ENCODE measurements at places on chromosomes 1 and 21.

DNA sequence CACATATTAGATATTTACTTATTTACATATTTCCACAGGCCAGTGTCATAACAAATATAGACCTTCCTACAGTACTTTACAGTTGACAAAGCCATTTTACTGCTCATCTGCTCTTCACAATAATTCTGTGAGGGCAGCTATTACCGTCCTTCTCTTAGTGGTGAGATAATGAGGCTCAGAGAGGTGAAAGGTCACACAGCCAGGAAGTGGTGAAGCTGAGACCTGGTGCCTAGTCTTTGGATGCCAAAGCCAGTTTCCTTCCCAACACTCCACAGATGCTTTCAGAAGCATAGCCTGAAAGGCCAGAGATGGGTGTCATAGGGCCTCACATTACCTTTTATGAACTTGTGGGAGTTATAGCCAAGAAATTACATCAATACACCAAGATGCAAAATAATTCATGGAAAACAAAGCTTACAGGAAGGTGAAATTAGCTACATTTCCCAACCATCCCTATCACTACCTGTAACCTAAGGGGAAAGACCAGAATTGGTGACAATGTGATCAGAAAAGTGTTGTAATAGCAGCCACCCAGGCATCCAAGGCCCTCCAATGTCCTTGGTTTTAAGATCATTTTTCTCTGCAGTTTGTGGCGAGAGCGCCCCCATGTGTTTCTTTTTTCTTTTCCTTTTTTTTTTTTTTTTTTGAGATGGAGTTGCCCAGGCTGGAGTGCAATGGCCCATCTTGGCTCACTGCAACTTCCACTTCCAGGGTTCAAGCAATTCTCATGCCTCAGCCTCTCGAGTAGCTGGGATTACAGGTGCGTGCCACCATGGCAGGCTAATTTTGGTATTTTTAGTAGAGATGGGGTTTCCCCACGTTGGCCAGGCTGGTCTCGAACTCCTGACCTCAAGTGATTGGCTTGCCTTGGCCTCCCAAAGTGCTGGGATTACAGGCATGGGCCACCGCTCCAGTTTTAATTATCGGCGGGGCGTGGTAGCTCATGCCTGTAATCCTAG lies 26.5 kb upstream of the RPL11 start:
- H3K27ac ChIP-seq, result no peak overlapping the region
- no peaks in the 10 kb centered on the region for H3K27me3 ChIP-seq
- H3K4me1 ChIP-seq, result no peaks in the 10 kb centered on the region
- no peaks in the 10 kb centered on the region for H3K36me3 ChIP-seq
- no peak overlapping the region for H3K4me3 ChIP-seq

DNA sequence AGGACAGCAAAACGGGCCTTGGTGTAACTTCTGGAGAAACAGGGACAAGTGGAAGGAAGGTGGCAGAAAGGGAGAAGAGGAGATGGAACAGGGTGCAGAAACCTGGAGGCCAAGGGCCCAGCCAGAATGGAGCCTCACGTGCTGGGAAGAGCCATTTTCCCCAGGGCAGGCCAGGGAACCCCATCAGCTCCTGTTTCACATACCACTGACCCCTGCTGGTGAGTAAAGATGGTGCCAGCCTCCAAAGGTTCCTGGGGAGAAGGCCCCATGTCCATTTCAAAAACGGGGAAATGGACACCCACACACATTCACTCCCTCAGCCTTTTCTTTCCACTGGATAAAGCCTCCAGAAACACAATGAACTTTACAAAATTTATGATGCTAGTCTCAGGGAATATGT lies 57.6 kb upstream of the JUN start:
- H3K27me3 ChIP-seq, result no peaks in the 10 kb centered on the region
- no peaks in the 10 kb centered on the region for H3K4me1 ChIP-seq
- H3K4me3 ChIP-seq, result no peak overlapping the region
- no peak overlapping the region for H3K27ac ChIP-seq
- no peaks in the 10 kb centered on the region for H3K36me3 ChIP-seq

DNA sequence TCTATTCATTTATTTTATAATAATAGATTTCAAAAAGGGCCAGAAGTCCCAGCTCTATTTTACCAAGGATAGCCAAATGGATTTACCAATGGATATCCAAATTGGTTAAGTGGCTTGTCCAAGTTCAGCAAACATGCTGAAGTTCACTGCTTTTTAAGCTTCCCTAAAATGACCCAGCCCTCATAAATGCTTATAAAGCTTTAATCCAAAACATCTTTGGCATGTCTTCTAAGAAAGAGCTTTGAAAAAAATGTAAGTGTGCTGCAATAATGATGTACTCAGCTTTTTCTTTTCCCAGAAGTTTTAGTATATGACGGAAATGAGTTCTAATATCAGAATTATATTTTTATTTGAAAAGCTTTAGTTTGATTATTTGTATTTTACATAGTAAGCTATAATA lies 451.5 kb upstream of the ADAMTS5 start:
- no peaks in the 10 kb centered on the region for H3K36me3 ChIP-seq
- no peaks in the 10 kb centered on the region for H3K27me3 ChIP-seq
- no peak for DNase-seq
- no peaks in the 10 kb centered on the region for H3K4me1 ChIP-seq
- no peak overlapping the region for H3K4me3 ChIP-seq

DNA sequence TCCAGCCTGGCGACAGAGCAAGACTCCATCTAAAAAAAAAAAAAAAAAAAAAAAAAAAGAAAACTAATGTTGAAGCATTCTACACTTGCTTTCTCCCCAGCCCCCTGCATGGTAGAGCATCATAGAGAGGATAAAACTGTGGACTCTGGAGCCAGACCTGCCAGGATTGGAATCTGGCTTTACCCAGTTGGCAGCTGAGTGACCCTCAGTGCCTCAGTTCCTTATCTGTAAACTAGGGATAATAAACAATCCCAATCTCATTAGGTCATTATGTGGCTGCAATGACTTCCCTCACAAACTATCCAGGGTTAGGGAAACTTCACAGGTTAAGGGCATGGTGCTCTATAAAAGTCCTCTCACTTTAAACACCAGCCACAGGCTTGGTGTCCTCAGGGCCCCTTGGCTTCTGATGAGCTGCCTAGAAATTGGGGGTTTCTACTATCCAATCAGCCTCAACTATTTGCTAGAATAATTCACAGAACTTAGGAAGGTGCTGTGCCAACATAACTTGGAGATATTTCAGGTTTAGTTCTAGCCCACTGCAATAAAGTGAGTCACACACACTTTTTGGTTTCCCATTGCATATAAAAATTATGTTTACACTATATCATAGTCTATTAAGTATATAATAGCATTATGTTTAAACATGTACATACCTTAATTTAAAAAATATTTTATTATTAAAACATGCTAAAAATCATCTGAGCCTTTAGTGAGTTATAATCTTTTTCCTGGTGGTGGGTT lies 180.5 kb upstream of the B3GALT2 start:
- no peaks in the 10 kb centered on the region for H3K27me3 ChIP-seq
- no peak for DNase-seq
- H3K27ac ChIP-seq, result no peak overlapping the region
- no peaks in the 10 kb centered on the region for H3K4me1 ChIP-seq

GRCh38 chr1:67140460-67140859 lies 5.7 kb upstream of the C1orf141 start:
- H3K4me1 ChIP-seq, result peaks cover 26% of the 10 kb centered on the region
- H3K4me3 ChIP-seq, result no peak overlapping the region
- H3K36me3 ChIP-seq, result no peaks in the 10 kb centered on the region
- no peak for DNase-seq
- H3K27ac ChIP-seq, result no peak overlapping the region

All from transverse colon (tissue), 4 donors.